H1 (cell line): ENCODE measurements at places on chromosomes 3 and 15.

- no peak for DNase-seq
Measured at GRCh38 chr3:148101061-148101460, 596.6 kb upstream of the AGTR1 start.

- no peak for DNase-seq
Measured at GRCh38 chr3:134216851-134217250, 33.8 kb downstream of the RYK start.

DNA sequence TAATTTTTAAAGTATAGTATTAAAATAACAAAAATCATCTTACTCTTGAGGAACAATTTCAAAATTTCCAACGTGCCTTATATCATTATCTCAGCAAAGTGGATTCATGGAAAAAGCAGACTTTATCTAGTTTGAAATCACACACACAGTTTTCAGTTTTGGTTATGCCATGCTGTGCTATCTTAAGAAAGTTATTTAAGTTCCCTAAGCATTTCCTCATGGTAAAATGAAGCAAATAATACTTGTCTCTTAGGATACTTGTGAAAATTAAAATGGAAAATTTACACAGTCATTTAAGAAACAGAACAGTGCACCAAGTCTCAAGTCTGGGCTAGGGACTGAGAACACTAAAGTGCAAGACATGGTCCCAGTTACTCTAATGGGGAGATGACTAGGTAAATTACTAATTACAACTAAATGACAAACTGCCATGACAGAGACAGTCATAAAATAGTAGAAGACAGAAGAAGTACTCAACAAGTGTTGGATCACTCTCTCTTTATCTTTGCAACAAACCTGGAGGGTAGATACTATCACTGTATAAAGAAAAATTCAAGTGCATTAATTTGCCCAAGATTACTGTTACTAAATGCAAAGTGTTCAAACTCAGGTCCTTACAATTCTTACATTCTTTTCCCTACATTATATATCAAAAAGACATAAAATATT, 44.8 kb downstream of the DMXL2 start:
- no peak for DNase-seq

GRCh38 chr15:47839233-47839825, 122.0 kb downstream of the SEMA6D start:
- no peak for DNase-seq

GRCh38 chr15:26113296-26113695, 250.2 kb upstream of the ATP10A start:
- DNase-seq: no peak

GRCh38 chr3:159522276-159522675, 466.4 kb upstream of the IL12A start:
- DNase-seq: no peak

DNA sequence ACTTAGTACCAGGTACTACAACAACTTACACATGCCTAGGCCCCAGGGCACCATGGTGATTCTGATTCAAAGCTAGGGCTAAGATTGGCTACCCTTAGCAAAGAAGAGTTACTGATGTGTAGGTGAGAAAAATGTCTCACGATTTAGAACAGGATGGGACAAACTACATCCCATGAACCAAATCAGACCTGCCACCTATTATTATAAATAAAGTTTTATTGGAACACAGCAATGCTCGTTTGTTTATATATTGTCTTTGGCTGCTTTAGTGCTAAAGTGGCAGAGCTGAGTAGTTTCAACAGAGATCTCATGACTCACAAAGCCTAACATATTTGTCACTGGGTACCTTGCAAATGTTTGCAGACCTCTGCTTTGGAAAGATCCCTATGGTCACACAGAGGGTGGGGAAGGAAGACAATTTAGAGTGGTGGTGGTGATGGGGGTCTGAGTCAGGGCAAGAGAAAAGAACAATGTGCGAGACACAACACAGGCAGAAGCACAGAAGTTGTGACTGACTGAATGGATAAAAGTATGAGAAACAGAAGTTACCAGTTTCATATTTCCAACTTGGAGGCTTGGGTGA, 770.6 kb upstream of the CFAP20DC start:
- DNase-seq: no peak

DNA sequence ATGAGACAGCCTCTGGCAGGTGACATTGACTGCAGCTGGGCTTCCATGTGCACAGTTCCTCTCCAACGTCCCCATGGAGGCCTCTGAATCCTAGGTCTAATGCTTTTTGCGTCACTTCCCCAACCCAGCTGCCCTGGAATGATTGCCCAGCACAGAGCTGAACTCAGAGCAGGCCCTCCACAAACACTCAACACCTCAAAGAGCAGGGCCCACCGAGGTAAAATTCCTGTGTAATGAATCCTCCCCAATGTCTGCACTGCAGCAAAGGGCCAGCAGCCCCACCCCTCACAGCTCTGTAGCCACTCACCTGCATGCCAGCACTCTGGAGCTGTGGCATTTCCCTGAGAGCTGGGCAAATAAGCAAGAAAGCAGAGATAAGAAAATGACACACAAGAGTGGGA, 42.6 kb upstream of the DUSP7 start:
- no peak for DNase-seq

DNA sequence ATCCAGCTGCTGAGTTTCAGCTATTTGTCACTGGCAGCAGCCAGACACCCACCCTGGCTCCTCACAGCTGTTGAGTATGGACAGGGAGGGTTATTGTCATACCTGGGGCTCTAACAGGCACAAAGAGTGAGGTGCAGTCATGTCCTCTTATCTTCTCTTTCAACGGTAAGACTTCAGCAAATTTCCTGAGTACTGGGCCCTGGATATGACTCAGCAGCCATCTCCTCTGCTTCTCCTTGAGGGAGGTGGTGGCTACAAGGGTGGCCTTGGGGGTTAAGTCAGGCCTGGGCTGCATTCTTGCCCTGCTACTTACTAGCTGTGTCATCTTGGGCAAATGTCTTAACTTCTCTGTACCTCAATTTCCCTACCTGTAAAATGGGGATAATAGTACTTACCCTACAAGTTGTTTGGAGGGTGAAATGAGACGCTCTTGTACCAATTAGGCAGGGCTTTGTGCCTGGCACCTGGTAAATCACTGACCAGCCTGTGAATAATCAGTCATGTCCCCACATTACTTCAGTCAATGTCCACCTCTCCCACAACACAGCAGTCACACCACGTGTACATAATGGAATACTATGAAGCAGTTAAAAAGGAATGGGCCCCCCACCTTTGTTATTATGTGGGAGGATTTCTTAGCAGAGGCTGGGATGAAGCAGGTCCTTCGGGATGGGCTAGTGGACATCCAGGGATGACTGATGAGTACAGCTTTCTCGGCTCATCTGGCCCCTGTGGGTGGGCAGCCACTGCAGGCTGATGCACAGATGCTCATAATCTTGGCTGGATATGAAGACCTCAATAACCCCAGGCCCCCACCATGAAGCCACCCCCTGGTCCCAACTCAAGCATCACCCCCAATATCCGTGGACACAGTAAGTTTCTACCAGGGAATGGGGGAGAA, 528.8 kb downstream of the SHQ1 start:
- DNase-seq: no peak

DNA sequence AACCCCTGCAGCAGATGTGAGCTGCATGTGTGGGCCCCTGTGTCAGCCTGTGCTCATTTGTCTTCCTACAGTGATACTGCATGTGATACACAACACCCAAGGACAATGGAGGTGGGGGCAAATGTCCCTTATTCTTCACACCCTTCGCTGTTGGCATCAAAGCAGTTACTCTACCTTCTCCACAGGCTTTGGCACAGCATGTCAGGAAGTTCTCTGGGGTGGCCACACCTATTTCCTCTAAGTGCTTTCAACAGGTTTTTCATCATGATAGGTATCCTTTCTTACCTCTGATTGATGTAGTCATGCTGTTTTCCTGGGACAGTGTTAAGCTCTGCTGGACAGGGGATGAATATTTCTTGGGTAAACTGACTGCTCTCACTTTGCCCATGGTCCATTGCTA, 29.5 kb downstream of the ZNF662 start:
- DNase-seq: no peak

DNA sequence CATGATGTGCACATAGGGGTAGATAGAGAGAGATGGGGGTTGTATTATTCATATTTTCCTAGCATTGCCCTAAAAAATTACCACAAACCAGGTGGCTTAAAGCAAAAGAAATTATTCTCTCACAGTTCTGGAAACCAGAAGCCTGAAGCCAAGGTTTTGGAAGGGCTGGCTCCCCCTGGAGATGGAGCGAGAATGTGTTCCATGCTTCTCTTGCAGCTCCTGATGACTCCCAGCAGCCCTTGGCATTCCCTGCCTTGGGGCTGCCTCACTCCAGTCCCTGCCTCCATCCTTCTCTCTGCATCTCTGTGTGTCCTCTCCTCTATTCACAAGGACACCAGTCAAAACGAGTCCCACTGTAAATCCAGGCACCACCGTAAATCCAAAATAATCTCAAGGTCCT, 91.5 kb upstream of the FAM174B start:
- no peak for DNase-seq

DNA sequence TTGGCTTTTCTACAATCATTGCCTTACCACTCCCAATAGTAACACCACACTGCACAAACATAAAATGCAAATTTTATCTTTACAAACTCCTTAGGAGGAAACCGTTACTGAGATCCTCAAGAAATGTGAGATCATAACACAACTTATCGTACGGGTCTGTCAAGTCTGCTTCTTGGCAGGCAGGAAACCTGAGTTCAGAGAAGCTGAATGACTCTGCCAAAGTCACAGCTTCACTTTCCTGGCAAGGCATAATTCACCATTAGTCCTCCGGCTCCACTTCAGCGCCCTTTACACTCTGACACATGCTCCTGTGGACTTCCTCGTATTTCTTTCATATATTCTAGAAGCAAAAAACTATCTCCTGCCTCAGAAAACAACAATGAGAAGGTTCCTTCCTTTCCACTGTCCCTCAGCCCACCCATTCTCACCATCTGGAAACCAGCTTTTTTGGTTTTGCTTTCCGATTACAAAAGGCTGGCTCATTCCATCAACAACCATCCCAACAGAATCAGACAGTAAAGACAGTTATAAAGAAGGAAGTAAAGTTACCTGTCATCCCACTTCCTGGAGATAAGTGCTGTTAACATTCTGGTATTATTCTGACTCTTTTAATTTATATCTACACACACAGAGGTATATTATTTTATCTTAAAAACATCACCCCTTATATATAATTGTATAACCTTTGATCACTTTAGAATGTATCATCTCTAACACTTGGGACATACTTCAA, 223.4 kb downstream of the STT3B start:
- no peak for DNase-seq

DNA sequence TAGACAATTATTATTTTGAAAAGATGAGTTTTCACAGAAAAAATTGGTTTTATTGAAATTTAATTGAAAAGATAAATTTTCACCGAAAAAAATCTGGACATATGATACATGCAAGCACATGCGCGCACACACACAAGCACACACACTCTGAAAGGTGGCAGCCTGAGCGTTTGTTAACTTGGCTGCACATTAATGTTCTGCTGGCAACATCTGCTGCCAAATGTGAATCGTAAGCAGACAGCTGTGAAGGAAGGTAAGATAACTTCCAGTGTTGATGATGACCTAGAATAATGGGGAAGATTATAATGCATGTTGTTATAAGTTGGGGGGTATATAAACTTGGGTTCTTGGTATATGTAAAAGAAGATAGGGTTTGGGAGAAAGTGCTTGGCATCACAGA, 18.4 kb upstream of the CMTM7 start:
- no peak for DNase-seq

GRCh38 chr3:149453140-149453805, 21.2 kb upstream of the TM4SF4 start:
- no peak for DNase-seq

GRCh38 chr15:69806287-69806915, 291.3 kb downstream of the TLE3 start:
- DNase-seq: no peak

DNA sequence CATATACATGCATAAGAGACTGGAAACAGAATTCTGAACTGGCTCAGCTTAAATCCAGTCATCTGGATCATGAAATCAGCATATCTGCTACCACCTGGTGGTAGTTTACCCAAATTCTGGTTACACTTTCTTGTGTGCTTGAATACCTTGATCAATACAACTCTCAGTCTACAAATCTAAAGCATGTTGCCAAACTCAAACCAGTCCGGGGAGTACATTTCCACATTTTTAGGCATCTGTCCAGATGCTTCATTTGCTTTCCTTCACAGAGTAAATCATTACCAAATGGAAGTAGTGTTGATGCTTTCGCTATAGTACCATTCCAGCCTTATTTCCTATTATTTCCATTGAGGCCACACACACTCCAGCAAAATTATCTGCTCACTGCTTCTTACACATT, 126.4 kb downstream of the P2RY1 start:
- DNase-seq: no peak

DNA sequence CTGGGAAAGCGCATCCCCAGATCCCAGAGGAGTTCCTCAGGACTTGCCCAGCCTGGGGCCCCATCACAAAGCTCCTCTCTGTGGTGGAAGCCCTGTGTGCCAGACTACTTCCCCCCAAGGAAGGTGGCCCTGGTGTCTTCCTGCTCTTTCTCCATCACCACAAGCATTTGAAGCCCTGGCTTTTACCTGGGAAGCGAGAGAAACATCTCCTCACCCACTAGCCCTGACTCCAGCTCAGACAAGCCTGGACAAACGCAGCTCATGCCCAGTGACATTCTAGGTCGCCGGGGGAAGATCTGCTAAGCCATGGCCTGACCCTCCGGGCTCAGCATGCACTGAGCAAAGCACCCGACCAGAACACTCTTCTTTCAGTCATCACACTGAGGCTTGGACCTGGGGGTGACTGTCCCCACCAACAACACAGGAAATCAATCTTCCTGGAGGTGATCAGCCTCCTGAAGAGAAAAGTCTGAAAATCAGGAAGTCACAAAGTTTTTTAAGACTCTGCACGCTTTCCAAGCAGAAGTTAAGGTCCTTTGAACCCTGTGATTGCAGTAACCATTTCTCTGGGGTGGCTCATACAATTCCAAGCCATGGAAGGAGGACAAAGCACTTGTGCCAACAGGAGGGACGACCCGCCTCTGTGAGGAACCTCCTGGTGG, 40.8 kb downstream of the KLHL25 start:
- DNase-seq: no peak

- DNase-seq: no peak
Measured at GRCh38 chr3:72816862-72817355, 31.3 kb downstream of the SHQ1 start.

- DNase-seq: no peak
Measured at GRCh38 chr3:46349484-46350261, 4.2 kb upstream of the CCR2 start.

GRCh38 chr3:8996681-8997121, 33.4 kb upstream of the RAD18 start:
- DNase-seq: no peak

GRCh38 chr15:42367041-42367440, 7.7 kb downstream of the CAPN3 start:
- no peak for DNase-seq

DNA sequence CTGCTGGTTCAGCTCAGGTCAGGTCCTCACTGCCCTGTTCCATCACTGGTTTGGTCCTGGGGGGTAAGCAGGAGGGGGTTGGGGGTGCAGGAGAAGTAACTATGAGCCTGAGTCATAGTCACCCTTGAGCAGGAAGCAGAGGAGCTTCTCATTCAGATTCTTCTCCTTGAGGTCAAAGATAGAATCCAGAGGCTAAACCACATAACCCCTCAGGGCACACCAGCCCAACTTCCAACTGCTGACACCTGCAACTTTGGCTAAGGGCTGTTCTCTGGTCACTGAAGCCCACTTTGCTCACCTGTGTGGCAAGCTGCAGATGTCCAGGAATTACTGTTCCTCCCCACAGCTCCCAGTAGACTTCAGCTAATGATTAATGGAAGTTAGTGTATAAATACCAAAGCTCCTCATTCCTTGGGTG, 48.8 kb upstream of the LRRFIP2 start:
- no peak for DNase-seq
